ENCODE measurements at places on chromosomes 3 and 15.
A peak's percentile ranks its signal among the peaks of the same experiment; 100 is the strongest.

- no peak for DNase-seq
Measured at GRCh38 chr3:26381411-26381810, 241.2 kb upstream of the LRRC3B start.

DNA sequence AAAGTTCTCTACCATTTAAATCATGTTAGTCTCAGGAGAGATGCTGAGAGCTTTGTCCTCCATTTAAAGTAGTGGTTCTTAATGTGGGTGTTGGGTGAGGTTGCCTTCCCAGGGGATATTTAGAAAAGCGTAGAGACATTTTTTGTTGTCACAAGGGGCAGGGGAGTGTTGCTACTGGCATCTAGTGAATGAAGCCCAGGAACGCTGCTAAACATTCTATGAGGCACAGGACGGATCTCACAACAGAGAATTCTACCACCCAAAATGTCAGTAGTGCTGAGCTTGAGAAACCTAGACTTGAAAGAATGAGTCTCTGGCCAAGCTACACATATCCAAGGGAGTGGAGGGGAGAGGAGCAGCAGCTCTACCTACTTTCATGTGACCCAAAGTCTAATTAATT is 60.7 kb upstream of the CTNNB1 start:
- no peak for DNase-seq

DNA sequence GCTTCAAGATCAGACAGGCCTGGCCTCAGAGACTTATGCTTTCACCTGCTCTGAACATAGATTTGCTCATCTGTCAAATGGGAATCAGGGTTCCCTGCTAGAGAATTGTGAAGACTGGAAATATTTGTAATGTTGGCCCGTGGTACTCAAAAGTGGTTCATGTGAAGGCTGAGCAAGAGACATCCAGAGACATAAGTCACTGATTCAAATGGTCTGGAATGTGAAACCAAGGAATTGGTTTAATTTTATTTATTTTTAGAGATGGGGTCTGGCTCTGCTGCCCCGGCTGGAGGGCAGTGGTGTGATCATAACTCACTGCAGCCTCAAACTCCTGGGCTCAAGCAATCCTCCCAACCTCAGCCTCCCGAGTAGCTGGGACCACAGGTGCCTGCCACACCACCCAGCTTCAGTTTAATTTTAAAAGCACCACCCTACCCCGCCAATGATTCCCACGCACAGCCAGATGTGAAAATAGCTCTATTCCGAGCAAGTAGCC is 60.1 kb downstream of the DAPK2 start:
- DNase-seq: no peak

- DNase-seq: no peak
Measured at GRCh38 chr15:93213281-93213680, 124.3 kb upstream of the RGMA start.

- no peak for DNase-seq
Measured at GRCh38 chr15:85691350-85692240, 103.1 kb downstream of the KLHL25 start.

GRCh38 chr3:124559846-124560574 is 170.2 kb upstream of the UMPS start:
- DNase-seq: peak; percentile 78
